ENCODE measurements at places on chromosomes 5 and 9.

DNA sequence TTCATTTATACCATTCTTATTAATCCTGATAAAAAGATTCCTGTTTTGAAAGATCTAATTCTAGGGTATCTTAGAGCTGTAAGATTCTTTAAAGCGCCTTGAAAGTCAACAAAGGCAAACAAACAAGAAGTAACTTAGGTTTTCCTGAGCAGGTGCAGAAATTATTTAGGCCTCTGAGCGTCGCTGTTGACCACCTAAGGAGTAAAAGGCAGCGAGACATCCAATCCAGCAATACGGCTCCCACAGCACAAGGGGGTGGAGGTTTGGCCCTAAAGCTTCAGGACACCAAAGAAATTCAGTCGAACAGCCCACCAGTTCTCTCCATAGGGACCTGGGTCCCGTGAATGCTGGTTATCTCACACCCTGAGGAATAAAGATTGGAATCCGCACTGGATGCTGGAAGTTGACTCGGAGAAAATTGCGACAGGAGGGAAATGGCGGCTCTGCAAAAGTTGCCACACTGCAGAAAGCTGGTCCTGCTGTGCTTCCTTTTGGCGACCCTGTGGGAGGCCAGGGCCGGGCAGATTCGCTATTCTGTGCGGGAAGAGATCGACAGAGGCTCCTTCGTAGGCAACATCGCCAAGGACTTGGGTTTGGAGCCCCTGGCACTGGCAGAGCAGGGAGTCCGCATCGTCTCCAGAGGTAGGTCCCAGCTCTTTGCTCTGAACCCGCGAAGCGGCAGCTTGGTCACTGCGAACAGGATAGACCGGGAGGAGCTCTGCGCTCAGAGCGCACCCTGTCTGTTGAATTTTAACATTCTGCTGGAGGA lies at the start of gene PCDHGA2:
Gene PCDHGA2 (plus strand): TSS at position 223 of the 769 bp plus-strand sequence.
- no peak for DNase-seq

- DNase-seq: no peak
Observed at GRCh38 chr5:138726848-138727247, 26.4 kb upstream of the CTNNA1 start.

DNA sequence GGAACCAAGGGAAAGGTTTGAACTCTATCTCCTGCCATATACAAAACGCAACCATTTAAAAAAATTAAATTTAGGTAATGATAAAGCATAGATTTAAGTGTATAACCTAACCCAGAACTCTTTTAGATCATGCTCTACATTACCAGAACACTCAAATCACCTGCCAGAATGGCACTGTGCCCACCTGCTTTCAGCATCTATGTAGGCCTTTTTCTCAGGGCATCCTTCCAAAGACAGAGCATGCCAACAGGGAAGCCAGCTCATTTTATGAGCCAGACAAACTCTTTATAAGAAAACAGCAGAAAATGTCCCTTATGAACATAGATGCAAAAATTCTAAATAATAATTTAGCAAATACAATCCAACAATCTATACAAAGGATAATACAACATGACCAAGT lies 47.9 kb upstream of the SMAD5 start:
- no peak for DNase-seq

DNA sequence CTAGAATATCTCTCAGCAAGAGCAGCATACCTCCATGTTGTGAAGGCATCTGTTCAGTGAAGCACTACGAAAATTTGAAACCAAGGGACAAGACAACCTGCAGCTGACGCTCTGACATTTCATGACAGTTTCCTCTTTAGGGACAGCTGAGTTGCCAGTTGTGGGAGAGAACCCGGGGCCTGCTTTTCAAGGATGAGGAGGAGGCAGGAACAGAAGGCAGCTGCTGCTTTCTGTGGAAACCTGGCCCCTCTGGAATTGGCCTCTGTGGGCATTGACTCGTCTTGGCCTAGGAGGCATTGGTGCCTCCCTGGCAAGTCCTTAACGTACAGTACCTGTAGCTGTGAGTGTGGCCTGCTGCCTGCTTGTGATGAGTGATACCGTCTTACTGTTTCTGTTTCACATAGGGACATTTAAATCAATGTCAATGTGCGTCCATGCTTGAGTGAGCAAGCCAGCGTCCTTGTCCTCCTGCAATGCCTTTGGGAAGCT lies 21.6 kb downstream of the SLC46A2 start:
- DNase-seq: no peak

DNA sequence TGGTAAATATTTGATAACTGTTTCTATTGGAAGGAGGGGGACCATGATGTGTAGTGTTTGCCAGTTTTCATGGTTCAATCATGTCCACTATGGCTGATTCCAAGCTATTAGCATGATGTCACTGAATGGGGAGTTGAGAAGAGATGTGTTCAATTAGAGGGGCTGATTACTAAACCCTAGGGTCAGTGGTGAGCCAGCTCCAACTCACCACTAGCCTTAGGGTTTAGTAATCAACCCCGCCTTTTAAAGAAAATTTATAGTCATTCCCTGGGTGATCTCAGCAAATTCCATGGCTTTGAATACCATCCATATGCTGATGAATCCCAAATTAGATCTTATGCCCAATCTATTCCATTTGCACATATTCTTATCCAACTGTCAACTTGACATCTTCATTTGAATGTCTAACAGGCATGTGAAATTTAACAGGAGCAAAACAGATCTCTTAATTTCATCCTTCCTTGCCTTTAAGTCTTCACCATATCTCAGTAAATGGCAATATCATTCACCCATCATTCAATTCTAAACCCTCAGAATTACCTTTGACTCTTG lies 98.8 kb downstream of the GCNT1 start:
- DNase-seq: no peak

Measured in esophagus squamous epithelium (tissue), 5 donors.